ENCODE measurements at places on chromosomes 7 and 10. TPM values are rescaled to one million over a fixed set of nuclear protein-coding genes. Genes with fewer than 3 reads are reported as not detected.

Gene PROSER2
- total RNA-seq: 1.8 TPM

Gene GNAI1
- total RNA-seq: 68.9 TPM

Gene ADAM22
- total RNA-seq: 0.51 TPM

Gene LRRC61
- total RNA-seq: 0.33 TPM

Gene TAS2R4
- 1.5 TPM for total RNA-seq

- peak overlapping the region; percentile 75 for H3K4me3 ChIP-seq
- H3K27me3 ChIP-seq: no peaks in the 10 kb centered on the region
- H3K27ac ChIP-seq: no peak overlapping the region
- H3K36me3 ChIP-seq: no peaks in the 10 kb centered on the region
- H3K4me1 ChIP-seq: peaks cover 7% of the 10 kb centered on the region
Observed at GRCh38 chr10:110009736-110010475, 2.1 kb downstream of the ADD3 start.

GRCh38 chr10:80273523-80274170 is 15.8 kb downstream of the MAT1A start:
- DNase-seq: no peak
- H3K27me3 ChIP-seq: no peaks in the 10 kb centered on the region
- H3K36me3 ChIP-seq: no peaks in the 10 kb centered on the region
- H3K4me1 ChIP-seq: no peaks in the 10 kb centered on the region
- no peak overlapping the region for H3K4me3 ChIP-seq

GRCh38 chr7:139648391-139648861 is 124.9 kb downstream of the CLEC2L start:
- no peak overlapping the region for H3K27ac ChIP-seq
- no peak for DNase-seq
- no peaks in the 10 kb centered on the region for H3K27me3 ChIP-seq
- H3K36me3 ChIP-seq: peaks cover 2% of the 10 kb centered on the region

DNA sequence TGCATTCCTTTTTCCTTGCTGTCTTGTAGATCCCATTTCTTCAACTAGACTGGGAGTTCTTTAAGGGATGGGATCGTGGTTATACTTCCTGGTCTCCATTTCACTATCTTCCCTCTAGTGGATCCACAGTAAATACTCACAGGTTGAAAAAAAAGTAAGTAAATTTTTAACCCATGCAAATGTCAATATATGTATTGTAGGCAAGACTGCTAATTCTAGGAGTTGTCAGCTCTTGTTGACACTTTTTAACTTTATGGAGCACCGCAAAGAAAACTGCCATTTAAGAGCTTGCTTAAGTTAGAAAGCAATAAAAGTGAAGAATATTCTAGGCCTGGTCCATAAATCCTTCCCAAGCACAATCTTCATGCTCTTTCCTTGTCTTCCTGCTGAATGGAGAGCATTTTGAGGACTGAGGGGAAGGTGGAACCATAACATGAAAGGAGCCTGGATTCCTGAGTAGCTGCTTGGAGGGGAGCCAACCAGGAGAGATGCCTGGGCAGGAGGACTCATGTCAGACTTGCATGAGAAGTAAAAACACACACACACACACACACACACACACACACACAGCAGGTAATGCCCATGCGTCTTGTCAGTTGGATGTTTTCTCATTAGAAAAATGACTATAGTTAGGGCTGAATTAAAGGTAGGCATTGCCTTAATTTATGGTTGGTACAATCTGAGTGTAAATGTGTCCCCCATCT is 32.2 kb downstream of the VWA2 start:
- H3K36me3 ChIP-seq: no peaks in the 10 kb centered on the region
- H3K27me3 ChIP-seq: no peaks in the 10 kb centered on the region
- DNase-seq: peak; percentile 83

- H3K4me1 ChIP-seq: no peaks in the 10 kb centered on the region
- H3K36me3 ChIP-seq: no peaks in the 10 kb centered on the region
- H3K4me3 ChIP-seq: no peak overlapping the region
- H3K27ac ChIP-seq: no peak overlapping the region
- DNase-seq: no peak
Observed at GRCh38 chr10:132386419-132386831, 10.6 kb upstream of the PWWP2B start.

DNA sequence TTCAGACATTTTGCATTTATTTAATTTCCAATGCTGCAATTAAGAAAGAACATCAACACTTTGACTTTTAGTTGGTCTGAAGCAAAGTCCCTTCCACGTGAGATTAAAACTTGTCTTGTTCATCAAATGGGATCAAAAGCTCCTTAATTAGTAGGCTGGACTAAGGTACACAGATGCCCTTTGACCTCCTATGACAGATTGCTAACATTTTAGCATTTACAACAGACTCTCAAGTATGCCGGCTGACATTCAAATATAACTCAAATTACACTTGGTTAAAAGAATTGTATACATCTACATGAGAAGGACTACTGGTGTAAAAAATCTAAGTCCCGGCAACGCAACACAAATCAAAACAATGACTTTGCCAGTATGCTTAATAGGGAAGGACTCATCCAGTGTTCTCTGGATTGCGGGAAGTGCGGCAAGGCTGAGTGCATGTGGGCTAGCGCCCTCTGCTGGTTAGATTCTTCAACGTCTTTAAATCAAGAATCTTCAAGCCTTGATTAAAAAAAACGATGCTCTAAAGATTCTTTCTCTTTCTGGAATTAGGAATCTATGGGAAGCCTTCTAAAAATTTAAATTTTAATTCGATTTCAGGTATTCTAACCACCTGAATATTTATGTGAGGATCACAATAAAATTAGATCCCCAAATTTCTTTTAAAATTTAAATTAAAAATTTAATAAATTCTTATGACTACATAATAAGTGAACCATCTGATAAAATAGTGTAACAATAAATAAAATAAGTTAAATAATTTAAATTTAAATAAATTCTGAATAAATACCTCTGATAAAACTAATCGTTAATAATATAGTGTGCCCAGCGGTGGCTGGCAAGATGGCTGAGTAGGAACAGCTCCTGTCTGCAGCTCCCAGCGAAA is 444.7 kb downstream of the DGKB start:
- DNase-seq: peak; percentile 72
- no peaks in the 10 kb centered on the region for H3K27me3 ChIP-seq
- no peaks in the 10 kb centered on the region for H3K36me3 ChIP-seq
- no peak overlapping the region for H3K27ac ChIP-seq
- no peak overlapping the region for H3K4me3 ChIP-seq
- H3K4me1 ChIP-seq: no peaks in the 10 kb centered on the region

- H3K36me3 ChIP-seq: no peaks in the 10 kb centered on the region
- H3K27ac ChIP-seq: peak within 1 kb of the TSS; percentile 23
- H3K4me1 ChIP-seq: peaks cover 2% of the 10 kb centered on the region
- H3K4me3 ChIP-seq: peak within 1 kb of the TSS; percentile 80
- peak; percentile 82 for DNase-seq
Observed at GRCh38 chr10:110207011-110207804, at the start of gene MXI1. Gene MXI1 (plus strand): TSS chr10:110207605. CDS start chr10:110207809, 204 bp downstream.

DNA sequence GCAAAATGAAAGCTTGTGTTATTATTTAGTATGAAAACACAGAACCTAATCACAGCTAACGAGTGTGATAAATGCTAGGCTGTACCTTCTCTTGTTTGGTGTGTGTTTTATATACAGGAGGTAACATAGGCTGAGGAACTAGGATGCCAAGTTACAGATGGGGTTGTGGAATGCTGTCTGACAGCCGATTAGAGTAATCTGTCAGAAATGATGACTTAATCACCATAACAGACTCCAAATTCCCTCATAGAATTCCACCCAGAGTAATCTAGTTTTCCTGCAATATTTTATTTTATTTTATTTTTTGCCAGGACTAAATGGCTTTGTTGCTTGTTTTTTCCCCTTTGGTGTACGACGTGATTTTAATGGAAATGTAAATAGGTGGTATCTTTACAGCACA is 221.2 kb downstream of the CELF2 start:
- no peaks in the 10 kb centered on the region for H3K36me3 ChIP-seq
- peaks cover 3% of the 10 kb centered on the region for H3K4me1 ChIP-seq
- no peak overlapping the region for H3K27ac ChIP-seq

DNA sequence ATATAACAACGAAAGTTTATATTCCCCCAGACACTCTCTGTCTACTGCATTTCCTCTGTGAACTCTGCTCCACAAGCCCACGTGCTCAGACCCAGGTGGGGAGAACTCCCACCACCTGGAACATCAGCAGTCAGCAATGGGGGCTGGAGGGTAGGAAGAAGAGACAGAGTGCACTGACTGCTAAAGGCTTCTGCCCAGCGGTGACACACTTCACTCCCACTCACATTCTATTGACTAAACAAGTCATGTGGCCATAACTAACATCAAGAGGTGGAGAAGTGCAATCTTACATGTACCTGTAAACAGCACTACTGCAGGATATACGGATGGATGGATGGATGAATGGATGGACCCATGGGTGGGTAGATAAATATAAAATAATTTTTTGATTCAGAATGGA is 122.2 kb downstream of the MPP7 start:
- no peak overlapping the region for H3K4me3 ChIP-seq
- H3K27me3 ChIP-seq: no peaks in the 10 kb centered on the region
- H3K27ac ChIP-seq: no peak overlapping the region
- no peaks in the 10 kb centered on the region for H3K4me1 ChIP-seq
- DNase-seq: no peak

- DNase-seq: no peak
- no peaks in the 10 kb centered on the region for H3K27me3 ChIP-seq
- H3K4me3 ChIP-seq: no peak overlapping the region
- no peak overlapping the region for H3K27ac ChIP-seq
- H3K4me1 ChIP-seq: no peaks in the 10 kb centered on the region
Observed at GRCh38 chr7:32116436-32116835, 46.2 kb upstream of the PDE1C start.

GRCh38 chr7:479948-480499 is 39.6 kb downstream of the PDGFA start:
- H3K36me3 ChIP-seq: no peaks in the 10 kb centered on the region
- no peaks in the 10 kb centered on the region for H3K4me1 ChIP-seq
- H3K27me3 ChIP-seq: no peaks in the 10 kb centered on the region
- no peak for DNase-seq

DNA sequence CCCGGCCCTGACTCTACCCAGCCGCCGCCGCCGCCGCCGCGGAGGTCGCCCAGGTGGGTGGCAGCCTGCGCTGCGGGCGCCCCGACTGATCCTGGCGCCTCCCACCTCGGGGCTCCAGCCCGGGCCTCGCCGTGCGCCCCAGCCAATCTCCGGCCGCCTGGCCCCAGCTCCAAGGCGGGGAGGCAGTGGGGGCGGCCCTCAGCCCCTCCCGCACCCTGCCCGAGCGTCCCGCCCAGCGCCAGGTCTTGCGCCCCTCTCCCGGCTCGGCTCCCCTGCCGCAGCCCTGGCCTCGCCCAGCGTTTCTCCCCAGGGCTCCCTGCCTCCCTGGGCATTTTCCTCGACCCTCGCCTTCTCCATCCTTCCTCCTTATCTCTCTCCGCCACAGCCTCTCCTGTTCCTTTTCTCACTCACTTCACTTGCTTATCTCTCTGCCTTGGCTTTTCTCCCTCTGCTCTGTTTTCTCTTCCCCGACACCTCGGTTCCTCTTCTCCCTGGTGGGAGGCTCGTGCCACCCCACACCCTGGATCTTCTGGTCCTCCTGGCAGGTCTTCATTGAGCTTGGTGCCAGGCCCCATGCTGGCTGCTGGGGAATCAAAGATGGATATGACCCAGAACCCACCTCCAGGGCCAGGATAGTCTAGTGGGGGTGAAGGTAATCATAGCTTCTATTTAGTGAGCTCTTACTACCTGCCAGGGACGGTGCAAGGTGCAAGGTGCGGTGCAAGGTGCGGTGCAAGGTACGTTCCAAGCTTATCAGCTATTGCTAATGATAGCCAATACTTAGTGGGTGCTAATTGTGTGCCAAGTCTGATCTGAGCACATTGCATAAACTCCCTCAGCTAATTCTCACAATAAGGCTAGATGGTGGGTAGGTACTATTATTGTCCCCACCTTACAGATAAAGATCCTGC is at the start of gene SFRP5:
Gene SFRP5, minus strand, starts transcription at position 87 of the 911 bp plus-strand sequence. CDS start 166 bp downstream, outside the sequence.
- H3K36me3 ChIP-seq: no peaks in the 10 kb centered on the region
- no peaks in the 10 kb centered on the region for H3K4me1 ChIP-seq
- no peak within 1 kb of the TSS for H3K4me3 ChIP-seq

GRCh38 chr10:114498413-114499111 is 94.3 kb upstream of the AFAP1L2 start:
- no peaks in the 10 kb centered on the region for H3K36me3 ChIP-seq
- H3K4me3 ChIP-seq: no peak overlapping the region
- no peaks in the 10 kb centered on the region for H3K27me3 ChIP-seq

DNA sequence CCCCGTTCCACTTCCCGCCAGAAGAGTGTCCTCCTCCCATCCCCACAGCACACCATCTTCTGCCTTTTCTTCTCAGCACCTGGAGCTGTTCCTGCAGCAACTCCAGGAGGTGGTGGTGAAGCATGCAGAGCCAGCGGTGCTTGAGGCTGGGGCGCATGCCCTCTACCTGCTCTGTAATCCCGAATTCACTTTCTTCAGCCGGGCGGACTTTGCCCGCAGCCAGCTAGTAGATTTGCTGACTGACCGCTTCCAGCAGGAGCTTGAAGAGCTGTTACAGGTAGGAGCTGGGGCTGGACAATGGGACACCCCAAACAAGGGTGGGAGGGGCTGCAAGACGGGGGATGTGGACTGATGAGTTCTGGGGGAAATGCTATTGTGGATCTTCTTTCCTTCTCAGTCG is 19.1 kb upstream of the PVRIG start:
- no peak for DNase-seq
- H3K27ac ChIP-seq: no peak overlapping the region
- no peaks in the 10 kb centered on the region for H3K36me3 ChIP-seq
- no peak overlapping the region for H3K4me3 ChIP-seq
- no peaks in the 10 kb centered on the region for H3K4me1 ChIP-seq

- H3K36me3 ChIP-seq: no peaks in the 10 kb centered on the region
- H3K4me3 ChIP-seq: no peak overlapping the region
- H3K27ac ChIP-seq: no peak overlapping the region
- H3K4me1 ChIP-seq: no peaks in the 10 kb centered on the region
- H3K27me3 ChIP-seq: no peaks in the 10 kb centered on the region
- DNase-seq: no peak
Observed at GRCh38 chr10:70094250-70094649, 38.4 kb downstream of the AIFM2 start.

DNA sequence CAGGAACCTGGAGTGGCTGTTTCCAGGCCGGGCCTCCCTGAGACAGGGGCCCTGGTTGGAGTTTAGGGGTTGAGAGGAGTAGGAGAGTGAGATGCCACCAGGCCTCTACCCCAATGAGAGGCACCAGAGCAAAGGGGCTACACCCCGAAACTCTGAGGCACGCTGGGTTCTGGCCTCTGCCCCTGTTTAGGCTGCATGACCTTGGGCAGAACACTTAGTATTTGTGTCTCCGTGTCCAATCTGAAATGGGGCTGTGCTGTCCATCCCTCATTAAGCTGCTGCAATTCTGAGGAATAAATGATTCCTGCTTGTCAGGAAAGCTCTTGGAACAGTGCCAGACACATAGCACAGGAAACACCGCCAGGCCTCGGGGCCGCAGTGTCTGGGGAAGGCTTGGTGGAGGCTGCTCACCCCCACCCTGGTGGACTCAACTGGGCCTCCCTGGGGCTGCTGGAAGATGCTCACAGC is 40.5 kb upstream of the SAMD8 start:
- no peaks in the 10 kb centered on the region for H3K27me3 ChIP-seq
- peak; percentile 24 for DNase-seq
- no peaks in the 10 kb centered on the region for H3K4me1 ChIP-seq
- H3K27ac ChIP-seq: no peak overlapping the region
